ENCODE measurements at places on chromosomes 4 and X.

DNA sequence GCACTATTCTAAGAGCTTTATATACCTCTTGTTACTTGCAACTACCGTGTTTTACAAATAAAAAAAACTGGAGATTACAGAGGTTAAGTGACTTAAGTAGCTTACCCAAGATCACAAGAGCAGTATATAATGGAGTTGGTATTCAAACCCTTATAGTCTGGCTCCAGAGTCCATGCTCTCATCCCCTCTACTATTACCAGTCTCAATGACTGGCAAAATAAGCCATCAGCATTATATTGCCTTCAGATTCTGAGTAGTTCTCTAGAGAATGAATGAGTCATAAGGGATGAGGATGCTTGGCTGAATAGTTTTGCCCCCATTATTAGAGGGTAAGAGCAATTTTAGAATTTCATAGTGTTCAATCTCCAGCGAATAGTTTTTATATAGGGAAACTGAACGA, 170.1 kb upstream of the ATOH1 start:
- DNase-seq: no peak

- no peak for DNase-seq
These were observed 429.1 kb downstream of the SPRY1 start for GRCh38 chr4:123825596-123826291.

DNA sequence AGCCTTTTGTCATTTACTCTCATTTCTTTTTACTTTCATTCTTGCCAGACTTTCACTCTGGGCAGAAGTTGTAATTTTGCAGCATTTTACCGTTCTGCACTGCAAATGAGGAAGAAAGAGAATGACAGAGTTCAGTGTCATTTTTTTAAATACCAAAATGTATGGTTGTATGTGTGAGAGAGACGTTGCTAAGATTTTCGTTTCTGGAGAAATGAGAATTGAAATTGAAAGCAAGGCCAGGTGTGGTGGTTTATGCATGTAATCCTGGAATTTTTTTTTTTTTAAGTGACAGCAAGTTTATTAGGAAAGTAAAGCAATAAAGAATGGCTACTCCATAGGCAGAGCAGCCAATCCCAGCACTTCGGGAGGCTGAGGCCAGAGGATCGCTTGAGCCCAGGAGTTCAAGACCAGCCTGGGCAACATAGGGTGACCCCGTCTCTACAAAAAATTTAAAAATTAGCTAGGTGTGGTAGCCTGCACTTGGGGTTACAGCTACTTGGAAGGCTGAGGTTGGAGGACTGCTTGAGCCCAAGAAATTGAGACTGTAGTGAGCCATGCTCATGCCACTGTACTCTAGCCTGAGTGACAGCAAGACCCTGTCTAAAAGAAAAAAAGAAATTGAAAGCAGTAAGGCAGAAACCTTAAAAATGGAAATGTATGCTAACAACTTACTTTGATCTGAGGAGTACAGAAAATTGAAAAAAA, 12.9 kb downstream of the DCK start:
- DNase-seq: no peak

- no peak for DNase-seq
These were observed 126.8 kb upstream of the MAMLD1 start for GRCh38 chrX:150236327-150236726.

GRCh38 chr4:112545346-112545745, 29.4 kb upstream of the NEUROG2 start:
- no peak for DNase-seq

DNA sequence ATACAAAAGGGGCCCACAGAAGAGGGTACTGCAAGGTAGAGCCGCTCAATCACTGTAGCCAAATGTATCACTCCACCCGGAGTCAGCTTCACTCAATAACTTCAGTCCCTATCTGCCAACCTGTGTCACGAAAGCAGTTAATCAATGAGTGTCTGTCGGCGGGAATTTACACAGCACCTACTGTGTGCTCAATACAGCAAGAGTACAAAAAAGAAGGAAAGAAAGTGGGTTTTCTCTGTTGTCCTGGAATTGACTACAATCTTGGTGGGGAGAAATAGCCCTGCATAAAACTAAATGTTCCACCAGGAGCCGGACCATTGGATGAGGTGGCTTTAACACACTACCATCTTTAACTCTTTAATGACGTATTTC, 780 bp upstream of the NKRF start:
- DNase-seq: no peak

GRCh38 chr4:102723511-102723910, 37.3 kb downstream of the MANBA start:
- DNase-seq: no peak

DNA sequence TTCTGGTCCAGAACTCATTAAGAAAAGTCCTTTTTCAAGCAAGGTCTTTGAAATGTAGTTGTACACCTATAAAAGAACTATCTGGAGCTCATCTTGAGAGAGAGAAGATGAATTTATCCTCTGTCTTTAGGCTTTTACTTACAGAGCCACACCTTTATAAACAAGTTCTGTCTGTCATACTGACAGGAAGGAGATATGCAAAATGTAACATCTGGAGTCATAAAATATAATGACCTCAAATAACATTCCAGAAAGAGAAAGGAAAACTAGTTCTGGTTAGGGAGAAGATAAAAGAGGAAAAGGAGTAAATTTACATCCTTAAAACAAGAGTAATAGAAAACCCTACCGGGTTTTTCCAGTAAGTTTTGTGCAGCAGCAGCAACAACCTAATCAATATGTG, 1.3 kb downstream of the INPP4B start:
- DNase-seq: no peak

DNA sequence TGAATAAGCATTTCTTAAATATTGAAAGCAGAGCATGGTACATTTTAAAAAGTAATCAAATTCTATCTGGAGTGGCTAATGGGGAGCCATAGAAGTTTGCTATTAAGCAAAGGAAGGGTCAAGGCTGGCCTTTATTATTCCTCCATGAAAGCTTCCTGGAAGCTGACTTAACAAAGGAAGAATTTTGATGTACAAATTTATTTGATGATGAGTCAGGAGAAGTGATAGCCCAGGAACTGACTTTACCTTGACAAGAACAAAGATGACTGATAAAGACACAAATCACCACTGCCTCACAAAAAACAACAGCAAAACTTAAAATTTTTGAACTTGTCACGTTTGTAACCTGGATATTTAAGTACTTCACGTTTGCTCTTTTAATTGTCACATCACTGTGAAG, 872.1 kb downstream of the PCDH7 start:
- DNase-seq: no peak

DNA sequence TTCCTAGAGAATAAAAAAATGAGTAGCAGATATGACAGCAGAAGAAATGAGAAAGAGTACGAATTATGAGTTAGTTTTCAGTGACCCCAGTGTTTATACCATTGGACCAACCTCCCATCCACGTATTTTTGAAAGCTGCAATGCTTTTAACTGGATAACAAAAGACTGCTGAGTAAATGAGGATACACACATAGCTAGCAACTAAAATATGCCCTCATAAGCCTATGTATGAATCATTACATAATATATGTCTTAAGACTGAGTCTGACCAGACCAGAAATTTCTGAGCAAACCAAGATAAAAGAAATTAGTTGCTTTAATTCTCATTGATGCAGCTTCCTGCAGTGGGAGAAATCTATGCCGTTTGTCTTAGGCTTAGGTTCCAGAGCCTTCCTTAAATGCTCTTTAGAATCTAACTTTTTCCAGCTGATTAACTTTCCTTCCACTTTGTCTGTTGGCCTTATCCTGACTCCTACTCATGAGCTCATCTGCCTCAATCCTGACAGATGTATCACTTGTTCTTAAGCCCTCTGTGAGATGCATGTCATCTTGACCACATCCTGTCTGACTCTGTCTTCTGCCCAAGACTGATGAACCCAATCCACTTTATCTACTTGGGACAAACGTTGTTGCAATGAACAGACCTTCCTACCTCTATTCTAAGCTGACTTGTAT, 301.4 kb upstream of the AADAT start:
- DNase-seq: peak; percentile 91

DNA sequence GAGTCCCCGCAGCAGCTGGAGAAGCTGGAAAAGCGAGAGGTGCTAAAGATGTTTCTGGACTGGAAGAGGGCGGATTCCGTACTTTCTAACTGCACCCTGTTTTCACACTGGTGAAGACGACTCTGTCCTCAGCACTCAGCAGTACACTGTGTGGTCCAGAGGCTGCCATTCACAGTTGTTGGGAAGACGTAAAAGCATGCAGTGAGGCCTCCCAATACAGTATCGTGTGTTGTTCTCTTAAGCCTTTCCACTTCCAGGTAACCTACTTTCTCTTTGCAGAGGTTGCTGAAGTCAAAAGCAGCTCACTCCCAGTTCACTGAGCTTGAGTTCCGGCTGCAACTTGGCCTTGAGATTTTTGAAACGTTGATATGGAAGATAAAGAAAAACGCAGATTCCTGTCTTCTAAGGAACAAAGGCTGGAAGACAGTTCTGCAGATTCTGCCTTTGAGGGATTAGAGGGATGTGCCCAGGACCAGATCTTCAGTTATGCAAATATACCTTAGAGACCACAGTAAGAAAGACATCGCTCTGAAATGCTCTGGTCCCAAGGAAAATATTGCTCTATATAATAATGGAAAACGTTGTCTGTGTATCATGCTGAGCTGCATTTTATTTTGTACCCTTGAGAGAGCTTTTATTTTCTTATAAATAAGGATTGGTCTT, 540.9 kb downstream of the TRIML1 start:
- DNase-seq: no peak

DNA sequence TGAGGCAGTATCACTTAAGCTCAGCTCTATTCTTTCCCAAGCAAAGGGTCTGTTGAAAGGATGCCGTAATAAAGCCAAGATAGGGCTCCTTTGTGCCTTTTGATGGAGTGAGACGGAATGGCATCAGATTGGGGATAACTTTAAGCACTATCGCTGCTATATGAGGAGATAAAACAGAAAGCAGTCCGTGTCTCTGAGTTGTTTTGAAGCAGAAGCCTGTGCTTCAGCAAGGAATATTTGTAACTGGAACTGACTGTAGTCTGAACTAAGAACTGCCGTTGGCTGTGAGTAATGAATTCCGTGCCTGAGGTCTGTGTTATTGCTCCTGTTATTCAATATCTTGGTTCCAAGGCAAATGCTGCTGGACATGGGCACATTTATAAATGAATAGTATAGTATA, 297.4 kb downstream of the ANKRD50 start:
- no peak for DNase-seq

DNA sequence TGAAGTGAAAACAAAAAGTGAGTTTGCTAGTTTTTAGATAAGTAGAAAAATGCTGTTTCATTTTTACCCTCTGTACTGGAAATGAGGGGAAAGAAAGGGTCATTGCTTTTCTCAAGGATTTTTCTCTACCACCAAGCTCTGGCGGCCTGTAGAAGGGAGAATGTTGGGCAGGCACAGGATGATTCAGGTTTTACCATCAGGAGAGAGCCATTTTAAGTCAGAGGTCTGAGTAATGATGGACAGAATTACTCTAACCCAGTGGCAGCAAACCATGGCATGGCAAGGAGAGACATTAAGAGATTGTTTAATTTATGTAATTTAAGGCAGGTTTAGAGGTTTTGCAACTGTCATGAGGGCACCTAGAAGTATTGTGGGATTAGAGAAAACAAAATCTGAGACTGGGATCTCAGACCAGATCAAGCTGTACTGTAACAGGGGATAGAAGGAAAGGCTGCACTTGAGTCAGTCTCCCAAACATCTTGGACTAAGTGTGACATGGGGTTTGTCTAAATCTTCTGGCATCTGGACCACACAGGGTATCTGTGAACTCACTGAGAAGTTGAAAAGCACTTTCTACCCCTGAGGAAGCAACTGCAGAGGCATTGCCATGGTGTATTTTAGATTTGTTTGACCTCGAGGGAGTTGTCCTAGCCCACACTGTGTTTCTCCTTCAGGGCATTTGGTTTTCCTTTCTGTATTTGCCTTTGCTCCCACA, 81.6 kb downstream of the BANK1 start:
- DNase-seq: no peak

GRCh38 chr4:112818594-112818965, 181.6 kb downstream of the LARP7 start:
- no peak for DNase-seq
